Upper lobe of right lung (tissue), 1 donor: ENCODE measurements at places on chromosomes 7 and 10.
A peak's percentile ranks its signal among the peaks of the same experiment; 100 is the strongest.

DNA sequence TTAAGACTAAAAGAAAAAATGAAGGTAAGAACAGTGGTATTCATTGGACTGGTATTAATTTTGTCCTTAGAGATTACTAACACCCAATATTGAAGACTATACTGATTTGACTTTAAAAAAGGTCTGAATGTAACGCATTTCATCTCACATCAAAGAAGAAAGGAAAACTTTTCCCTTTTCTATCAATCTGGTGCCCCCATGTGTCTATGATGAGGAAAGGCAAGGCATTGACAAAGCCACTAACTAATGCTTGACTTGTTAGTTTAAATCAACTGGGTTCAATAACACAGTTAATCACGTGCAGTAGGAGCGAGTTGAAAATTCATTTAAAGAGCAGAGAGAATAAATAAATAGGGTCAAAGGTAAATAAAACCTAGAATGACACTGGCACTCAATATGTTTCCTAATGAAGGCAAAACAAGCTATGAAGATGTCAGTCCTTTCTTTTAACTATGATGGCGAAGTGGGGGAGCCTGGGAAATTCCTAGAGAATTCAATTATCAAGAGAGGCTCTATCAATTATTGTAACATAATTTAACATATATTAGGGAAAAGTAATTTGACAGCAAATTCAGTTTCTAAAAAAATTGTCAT, 180.9 kb downstream of the ANK3 start:
- DNase-seq, result no peak

DNA sequence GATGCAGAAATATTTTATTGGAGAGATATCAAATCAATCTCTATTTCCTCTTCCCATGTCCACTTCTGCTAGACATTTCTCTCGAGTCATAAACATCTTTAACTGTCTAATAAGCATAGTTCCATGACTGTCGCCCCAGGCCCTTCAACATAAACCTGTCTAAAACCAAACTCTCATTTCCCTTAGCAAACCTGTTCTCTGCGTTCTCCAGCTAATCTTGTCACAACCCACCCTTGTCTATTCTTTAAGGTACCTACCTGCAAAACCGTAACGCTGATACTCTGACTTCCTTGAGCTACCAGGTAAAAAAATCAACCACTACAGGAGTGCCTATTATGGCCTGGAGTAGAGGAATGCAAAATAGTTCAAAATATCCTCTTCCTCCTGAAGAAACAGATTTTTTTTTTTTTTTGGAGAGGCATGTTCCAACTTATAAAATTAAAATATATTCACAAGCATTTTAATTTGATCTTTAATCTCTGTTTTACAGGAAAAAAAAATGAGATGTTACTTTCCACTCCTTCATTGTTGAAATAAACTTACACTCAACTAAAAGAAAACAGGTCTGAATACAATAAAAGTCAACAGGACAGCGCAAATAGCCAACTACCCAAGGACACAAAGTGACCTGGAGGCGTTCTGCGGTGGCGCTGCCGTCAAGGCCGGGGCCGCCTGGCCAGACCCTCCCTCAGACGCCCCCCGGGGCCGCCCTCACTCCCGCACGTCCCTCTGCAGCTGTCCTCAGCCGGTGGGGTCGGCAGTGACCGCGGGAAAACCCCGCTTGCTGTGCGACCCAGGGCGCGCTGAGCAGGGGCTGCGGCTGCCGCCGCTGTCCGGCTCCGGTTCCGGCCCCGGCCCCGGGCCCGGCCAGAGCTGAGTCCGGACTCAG, 765 bp downstream of the SLC25A40 start:
- peak; percentile 70 for DNase-seq

DNA sequence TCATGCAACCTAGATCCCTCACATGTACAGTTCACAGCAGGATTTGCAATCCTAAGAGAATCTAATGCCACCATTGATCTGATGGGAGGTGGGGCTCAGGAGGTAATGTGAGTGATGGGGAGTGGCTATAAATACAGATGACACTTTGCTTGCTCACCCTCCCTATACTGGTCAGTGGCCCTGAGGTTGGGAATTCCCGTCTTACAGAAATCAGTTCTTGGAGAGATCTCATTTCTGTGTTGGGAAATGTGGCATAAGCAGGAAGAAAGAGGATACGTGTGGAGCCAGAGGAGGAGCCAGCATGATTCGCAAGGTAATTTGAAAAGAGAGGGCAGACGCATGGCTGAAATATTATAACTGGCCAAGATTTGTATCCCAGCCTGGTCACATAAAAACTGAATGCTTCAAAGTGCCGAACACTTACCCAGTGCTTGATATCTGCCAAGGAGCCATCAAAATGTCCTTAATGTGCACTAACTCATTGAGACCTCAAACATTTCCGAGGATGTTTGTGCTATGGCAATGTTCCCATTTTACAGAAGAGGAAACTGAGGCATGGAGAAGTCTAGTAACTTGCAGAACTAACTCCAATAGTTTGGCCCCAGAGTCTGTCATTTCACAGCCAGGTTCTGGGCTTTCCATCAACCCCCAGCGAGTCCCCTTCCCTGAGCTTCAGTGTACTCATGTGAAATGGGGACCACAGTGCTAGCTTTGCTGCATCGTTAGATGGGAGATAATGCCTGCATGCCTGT, 5.5 kb upstream of the IKZF1 start:
- DNase-seq, result no peak

DNA sequence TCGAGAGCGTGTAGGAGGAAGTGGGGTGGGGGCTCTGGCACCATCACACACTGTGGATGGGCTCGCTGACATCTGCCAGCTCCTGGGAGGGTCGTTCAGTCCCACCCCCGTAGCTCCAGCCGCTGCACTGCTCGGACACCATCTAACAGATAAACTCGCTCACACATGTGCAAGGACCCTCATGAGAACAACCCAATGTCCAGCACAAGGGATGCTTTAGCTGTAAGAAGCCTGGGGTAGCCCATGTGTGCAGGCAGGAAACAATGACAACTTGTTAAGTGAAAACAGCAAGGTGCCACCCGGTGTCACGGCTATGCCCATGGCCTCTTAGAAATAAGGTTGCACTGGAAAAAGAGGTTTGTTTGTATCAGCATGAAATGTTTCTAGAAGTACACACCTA, 14.1 kb downstream of the OGDHL start:
- DNase-seq, result no peak

DNA sequence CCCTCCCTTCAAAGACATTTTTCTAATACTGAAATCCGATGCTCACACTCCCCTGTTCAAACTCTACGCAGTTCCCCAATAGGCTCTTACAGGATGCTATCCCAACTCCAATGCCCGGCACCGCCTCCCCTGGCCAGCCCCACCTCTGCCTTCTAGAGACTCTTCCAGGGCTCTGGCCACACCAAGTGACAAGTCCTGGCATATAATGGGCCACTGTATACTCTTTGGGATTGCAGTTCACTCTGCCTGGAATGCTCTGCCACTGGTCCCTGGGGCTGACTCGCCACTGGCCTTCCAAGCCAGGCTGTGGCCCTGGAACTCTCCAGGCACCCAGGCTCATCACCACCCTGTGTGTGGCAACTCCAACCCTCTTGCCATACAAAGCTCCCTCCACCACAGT, 3.1 kb upstream of the BRI3 start:
- DNase-seq, result no peak

- DNase-seq, result no peak
These were observed 16.9 kb downstream of the HBP1 start for GRCh38 chr7:107185716-107186115.

DNA sequence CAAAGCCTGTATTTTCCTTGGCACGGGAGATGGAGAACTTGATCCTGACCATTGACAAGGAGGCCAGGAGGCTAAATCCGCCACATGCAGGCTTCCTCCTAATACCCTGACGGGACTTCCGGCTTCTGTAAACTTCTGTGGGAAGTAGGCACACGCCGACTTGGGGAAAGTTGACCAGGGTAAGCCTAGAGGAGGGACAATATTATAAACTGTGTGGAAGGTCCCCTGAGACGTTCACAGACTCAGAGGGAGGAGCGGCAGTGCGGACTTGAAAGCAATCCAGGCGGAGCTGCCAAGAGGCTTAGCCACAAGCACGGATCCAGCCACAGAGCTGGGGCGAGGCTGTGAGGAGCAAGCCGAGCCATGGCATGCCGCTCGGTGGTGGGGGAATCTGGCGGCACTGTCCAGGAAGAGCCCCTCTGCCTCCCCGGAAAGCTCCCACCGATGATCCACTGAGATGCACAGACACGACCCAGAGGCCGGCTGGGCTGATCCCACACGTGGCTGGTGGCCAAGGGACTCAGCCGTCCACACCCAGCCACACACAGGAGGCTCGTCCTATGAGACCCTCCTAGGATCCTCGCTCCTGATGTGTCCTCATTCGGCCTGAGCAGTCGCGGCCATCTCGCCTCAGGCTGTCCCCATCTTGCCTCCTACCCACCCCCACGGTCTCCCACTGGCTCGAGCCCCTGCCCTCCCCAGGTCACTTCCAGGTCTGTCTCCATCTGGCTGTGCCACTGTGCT, 40.0 kb upstream of the INSIG1 start:
- no peak for DNase-seq

GRCh38 chr7:145212050-145212449, 376.2 kb upstream of the TPK1 start:
- no peak for DNase-seq

GRCh38 chr10:70982443-70982842, 94.1 kb upstream of the PCBD1 start:
- DNase-seq, result no peak

DNA sequence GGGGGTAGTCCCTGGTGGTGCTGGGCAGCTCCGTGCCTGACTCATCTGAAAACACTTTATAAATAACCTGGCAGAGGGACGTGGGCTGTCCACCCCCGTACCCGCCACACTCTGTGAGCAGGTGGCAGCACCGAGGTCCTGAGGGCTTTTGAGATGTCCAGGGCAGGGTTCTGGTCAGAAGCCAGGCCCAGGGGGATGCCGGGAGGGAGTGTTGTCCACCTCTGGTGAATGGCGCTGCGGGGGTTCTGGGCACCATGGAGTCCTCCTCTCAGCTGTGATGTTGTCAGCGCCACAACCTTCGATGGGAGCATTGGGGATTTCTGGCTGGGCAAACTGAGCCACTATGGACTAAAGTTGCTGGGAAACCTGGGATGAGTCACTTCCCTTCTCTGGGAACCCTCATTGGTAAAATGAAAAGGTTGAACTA, 27.4 kb upstream of the GOLGA7B start:
- no peak for DNase-seq

GRCh38 chr7:132782777-132783640, 206.7 kb upstream of the PLXNA4 start:
- DNase-seq, result no peak

- no peak for DNase-seq
These were observed 5.0 kb downstream of the PTPRE start for GRCh38 chr10:127911867-127912257.

DNA sequence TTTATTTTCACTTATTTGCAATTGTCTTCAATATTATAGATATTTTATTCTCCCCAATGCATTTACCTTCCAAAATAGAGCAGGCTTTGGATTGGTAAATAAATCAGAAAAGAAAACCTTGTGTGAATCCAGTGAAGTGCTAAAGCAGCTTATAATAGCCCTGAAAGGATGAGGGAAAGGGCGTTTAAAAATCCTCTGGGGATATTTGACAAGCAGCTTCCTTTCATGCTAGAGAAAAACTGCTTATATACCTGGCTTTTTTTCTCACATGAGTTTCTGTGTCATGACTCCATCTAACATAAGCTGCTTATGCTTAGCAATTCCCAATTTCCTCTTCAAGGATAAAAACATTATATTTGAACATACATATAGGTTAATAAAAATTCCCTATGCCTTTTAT, 221.6 kb upstream of the SEMA3E start:
- DNase-seq, result no peak

- no peak for DNase-seq
These were observed 172.3 kb downstream of the AUTS2 start for GRCh38 chr7:69770613-69771012.

GRCh38 chr7:158444501-158445420, 142.9 kb downstream of the PTPRN2 start:
- DNase-seq, result no peak

DNA sequence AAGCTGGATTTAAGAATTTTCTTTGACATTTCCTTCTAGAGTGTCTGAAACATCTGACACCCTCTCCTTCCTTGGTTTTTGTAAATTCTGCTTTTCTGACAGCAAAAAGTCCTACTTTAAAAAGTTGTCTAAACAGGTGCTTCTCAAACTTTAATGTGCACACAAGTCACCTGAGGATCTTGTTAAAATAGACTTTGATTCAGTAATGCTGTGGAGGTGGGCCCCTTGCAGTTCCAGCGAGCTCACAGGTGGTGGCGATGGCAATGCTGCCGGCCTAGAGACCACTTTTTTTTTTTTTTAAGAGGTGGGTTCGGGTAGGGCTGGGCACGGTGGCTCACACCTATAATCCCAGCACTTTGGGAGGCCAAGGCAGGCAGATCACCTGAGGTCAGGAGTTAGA, 77.1 kb downstream of the ABCC2 start:
- no peak for DNase-seq

DNA sequence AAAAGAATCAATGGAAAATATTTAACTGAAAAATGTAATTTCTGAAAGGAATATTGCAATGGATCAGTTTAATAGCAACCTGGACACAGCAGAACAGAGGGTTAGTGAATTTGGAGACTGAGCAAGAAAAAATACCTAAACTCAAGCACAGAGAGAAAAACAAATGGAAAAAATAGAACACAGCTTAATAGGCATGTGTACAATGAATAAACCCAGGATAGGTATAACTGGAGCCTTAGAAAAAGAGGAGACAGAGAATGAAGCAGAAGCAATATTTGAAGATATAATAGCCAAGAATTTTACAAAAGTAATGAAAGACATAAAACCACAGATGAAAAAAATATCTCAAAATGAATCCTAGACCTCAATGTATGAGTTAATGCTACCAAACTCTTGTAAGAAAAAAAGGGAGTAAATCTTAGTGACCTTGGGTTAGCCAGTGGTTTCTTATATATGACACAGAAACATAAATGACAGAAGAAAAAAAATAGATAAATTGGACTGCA, 2.9 kb upstream of the DNAJC1 start:
- no peak for DNase-seq

DNA sequence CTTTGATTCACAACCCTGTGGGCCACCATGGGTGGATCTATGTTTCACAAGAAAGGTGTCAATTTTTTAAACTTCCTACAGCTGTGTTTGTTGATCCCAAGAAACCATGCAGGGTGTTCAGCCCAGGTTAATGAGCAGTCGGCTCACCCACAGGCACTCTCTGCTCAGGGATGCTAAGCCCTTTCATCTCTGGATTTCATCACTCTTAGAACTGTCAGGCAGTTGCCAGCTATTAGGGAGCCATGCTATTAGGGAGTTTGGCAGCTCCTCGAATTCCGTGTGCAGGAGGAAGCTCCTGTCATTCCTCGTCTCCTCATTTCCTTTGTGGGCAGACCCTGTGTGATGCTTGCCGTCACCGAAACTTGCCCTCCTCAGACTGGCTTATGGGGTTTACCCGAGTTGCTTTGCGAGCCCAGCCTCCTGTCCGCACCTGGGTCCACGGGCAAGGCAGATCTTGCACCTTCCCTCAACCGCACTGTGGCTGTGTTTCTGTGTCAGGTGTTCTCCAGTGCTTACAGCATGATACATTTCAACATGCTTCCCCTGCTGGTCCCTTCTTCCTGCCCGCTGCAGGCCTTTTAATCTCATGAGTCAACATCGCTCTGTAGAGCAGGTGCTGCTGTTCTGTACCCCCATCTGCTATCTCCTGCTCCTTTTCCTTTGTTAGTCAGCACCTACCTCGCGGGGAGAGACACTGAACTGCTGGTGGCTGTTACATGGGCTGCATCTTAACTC, 509.8 kb downstream of the SUGCT start:
- no peak for DNase-seq

- no peak for DNase-seq
These were observed 54.2 kb downstream of the DLG5 start for GRCh38 chr10:77872151-77872946.
